CD4-positive, alpha-beta memory T cell (primary cell): ENCODE measurements at places on chromosomes 12 and 14. TPM values are rescaled to one million over a fixed set of nuclear protein-coding genes. Genes with fewer than 3 reads are reported as not detected.

TPH2 gene
- not detected for polyA plus RNA-seq

OR10G3 gene
- not detected for polyA plus RNA-seq

P2RX7 gene
- 3.8 TPM for polyA plus RNA-seq

SLC6A15 gene
- not detected for polyA plus RNA-seq
